Fibroblast of the conjunctiva (primary cell): ENCODE measurements at places on chromosomes 6 and 20.

- no peak for DNase-seq
Measured at GRCh38 chr6:105302617-105303128, 100.2 kb downstream of the PREP start.

- DNase-seq: no peak
Measured at GRCh38 chr20:48769069-48769983, 58.5 kb downstream of the PREX1 start.

DNA sequence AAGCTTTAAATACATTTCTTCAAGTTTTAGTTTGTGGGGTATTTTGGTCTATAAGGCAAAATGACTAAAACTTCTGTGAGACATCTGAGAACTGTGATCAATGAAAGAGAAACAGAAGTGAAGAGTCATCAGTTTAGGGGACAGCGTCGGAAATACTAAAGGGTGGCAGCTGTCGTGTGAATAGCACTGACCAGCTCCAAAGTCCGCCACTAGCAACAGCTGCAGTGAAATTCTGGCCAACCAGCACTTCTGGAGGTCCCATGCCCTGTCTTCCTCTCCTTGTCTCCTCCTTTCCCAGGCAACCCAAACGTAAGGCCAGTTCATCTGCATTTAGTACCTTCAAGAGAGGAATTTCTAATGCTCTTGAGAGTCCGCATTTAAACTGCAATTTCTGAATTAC lies 87.5 kb downstream of the DACT2 start:
- no peak for DNase-seq

- peak; percentile 91 for DNase-seq
Measured at GRCh38 chr6:150068720-150069648, at the start of gene ULBP3. Gene ULBP3, minus strand, starts transcription at chr6:150069121. Its CDS starts 55 bp downstream, at chr6:150069066.

- DNase-seq: peak; percentile 57
Measured at GRCh38 chr20:47133809-47134456, 222.6 kb downstream of the ZMYND8 start.

GRCh38 chr6:5059036-5059896 lies 25.9 kb upstream of the PPP1R3G start:
- no peak for DNase-seq

DNA sequence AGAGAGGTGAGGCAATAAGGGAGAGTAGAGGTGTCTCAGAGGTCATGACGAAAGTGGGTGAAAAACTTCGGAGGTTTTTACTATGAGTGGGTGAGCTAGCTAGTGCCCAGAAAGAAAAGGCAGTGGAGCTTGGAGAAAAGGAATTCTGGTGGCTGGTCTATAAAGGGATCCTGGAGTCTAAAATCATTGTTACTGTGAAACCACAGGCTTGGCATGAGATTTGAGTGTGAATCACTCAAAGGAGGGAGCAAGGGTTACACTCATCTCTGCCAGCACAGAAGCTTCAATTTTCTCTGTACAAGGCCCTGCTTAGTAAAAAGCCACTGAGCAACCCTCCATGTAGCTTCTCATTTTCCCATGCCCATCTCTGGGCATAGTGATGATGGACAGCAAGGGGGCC lies 47.5 kb downstream of the CD83 start:
- DNase-seq: peak; percentile 20

- DNase-seq: no peak
Measured at GRCh38 chr20:45100563-45101245, at the start of gene KCNS1. Gene KCNS1, minus strand, starts transcription at chr20:45101127. Its CDS starts 1,891 bp downstream, at chr20:45099236.

GRCh38 chr6:63553208-63553607 lies 19.1 kb upstream of the LOC128125822 start:
- DNase-seq: no peak

- no peak for DNase-seq
Measured at GRCh38 chr20:41392295-41392694, 25.7 kb upstream of the EMILIN3 start.

DNA sequence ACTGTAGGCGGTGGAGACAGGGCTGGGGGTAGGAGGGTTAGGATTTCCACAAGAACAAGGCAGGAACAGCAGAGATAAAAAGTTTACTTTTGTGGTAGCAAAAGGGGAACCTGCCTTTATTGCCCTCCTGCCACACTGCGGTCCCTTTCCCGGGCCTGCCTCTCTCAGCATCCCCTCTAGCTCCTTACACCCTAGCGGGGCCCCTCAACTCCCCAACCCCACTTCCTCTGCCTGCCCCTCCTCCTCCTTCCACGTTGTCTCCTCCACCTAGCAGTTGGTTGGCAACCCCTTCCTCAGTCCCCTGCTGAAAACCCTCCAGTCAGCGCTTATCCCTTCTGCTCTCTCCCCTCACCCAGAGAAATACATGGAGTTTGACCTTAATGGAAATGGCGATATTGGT lies 714 bp downstream of the AIF1 start:
- DNase-seq: no peak

DNA sequence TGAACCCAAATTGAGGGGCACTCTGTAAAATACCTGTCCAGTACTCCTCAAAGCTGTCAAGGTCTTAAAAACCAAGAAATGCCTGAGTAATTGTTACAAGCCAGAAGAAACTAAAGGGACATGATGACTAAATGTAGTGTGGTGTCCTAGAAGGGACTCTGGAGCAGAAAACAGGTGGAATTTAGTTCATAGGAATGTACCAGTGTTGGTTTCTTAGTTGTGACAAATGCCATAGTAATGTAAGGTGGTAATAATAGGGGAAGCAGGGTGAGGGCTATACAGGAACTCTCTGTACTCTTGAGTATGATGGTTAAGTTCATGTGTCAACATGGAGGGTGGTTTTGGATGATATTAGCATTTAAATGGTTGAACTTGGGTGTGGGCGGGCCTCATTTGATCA lies 92.3 kb downstream of the CNBD2 start:
- no peak for DNase-seq

GRCh38 chr6:142702501-142703460 lies 242.2 kb downstream of the HIVEP2 start:
- no peak for DNase-seq

DNA sequence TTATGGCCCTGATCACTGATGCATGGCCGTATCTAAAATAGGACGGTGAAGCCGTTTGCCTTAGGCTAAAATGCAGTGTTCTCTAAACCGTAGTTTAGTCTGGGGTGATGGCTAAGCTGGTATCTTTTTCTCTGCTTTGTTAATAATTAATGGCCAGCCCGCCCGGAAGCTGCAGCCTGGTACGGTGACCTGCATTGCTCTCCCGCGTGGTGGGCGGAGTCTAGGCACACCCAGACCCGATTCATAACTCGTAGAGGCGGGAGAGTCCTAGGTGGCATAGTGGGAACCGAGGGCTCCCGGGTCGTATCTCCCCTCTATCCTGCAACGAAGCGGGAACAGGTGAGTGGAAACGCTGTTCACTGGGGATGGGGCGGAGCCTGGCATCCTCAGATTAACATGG lies 5.5 kb downstream of the CDH4 start:
- DNase-seq: no peak

GRCh38 chr6:74248966-74249365 lies 553.0 kb downstream of the CD109 start:
- no peak for DNase-seq

DNA sequence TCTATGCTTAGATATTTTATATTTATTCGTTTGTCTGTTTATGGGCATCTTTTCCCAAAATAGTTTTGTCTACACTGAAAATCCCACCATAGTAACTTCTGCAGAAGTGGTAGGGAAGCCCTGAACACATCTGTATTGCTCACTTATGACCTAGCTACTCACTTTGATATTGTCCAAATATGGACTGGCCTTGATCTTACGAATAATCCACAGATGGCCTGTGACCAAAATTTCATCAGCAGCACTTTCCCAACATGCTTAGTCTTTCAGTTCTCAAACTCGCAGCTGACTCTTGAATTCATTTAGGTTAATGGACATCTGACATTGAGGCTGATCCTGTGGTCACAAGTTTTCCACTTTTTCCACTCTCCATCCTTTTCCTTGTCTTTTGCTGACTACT lies 80.8 kb upstream of the BEND3 start:
- no peak for DNase-seq

GRCh38 chr6:137661601-137662000 lies 167.4 kb upstream of the OLIG3 start:
- DNase-seq: no peak

DNA sequence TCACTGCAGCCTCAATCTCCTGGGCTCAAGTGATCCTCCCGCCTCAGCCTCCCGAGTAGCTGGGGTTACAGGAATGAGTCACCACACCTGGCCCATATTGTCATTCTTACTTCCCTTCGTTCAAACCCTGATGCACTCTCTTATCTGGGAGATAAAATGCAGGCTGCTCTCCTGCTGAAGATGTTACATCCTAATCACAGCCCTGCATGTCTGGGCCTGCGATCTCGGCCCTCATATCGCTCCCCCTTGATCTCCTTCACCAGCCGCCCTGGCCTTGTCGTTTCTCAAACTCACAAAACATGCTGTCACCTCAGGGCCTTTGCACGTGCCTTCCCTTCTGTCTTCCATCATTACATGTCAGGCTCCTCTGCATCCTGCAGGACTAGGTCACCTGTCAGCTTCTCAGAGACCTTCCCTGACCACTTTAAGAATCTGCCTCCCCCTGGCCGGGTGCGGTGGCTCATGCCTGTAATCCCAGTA lies 8.8 kb upstream of the C20orf203 start:
- no peak for DNase-seq

GRCh38 chr6:82006027-82006738 lies 241.4 kb downstream of the IBTK start:
- peak; percentile 37 for DNase-seq

DNA sequence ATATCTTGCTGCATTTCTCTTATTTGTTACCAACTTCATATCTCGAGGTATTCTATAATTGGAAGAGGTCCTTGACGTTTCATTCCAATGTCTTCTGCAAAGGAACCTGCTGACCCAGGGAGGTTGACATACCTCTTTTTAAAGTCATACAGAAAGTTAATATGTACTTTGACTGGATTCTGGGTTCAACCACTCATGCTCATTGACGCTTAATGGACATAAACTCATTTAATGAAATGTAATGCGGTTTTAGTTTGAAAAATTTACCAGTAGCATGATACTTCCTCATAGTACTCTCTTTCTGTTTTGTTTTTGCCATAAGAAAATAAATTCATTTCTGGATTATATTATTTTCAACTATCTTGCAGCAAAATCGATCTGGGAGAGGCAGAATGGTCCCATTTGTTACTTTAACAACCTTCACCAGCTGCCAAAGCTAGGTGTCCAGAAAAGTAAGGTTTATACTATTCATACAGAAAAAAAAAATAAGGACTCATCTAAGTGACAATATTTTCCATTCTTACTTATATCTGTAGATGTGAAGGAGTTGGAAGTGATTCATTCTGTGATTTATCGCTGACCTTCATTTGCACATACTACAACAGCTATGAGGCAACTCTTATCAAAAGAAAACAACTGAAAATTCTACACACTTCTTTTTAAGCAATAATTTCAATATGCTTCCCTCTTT lies 101.6 kb downstream of the ATXN1 start:
- no peak for DNase-seq

DNA sequence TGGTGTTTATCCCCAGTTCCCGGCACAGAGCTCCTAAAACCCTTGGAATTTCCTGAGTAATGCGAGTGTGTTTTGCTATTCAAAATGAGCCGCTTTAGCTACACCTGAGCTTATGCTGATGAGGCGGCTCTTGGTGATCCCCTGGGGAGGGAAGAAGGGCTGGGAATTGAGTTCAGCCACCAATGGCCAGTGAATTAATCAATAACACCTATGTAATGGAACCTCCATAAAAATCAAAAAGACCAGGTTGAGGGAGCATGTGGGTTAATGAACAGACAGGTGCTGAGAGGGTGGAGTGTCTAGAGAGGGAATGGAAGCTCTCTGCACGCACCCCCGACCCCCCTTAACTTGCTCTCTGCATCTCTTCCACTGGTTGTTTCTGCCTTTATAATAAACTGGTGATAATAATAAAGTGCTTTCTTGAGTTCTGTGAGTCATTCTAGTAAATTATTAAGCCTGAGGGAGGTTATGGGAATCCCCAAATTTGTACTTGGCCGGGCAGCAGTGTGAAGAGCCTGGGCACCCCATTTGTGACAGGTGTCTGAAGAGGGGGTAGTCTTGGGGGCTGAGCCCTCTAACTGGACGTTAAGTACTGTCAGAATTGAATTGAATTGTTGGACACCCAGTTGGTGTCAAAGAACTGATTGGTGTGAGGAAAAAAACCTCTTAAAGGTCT lies 24.6 kb upstream of the SERPINB1 start:
- no peak for DNase-seq

DNA sequence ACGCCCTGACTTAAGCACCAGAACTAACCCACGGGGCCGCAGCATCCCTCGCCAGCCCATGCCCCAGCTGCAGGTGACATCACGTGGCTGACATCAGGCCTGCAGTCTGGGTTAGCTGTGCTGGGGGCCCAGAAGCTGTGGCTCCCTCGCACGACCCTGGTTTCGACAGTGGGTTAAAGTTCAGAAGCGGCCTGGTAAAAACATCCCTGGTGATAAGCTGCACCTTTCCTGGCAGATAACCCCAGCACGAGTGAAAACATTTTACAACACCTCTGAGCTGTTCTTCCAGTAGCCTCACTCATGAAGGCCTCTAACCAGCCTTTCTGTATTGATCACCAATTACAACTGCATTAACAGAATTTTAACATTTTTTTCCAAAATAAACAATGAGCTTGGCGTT lies 136.4 kb upstream of the RREB1 start:
- DNase-seq: no peak

DNA sequence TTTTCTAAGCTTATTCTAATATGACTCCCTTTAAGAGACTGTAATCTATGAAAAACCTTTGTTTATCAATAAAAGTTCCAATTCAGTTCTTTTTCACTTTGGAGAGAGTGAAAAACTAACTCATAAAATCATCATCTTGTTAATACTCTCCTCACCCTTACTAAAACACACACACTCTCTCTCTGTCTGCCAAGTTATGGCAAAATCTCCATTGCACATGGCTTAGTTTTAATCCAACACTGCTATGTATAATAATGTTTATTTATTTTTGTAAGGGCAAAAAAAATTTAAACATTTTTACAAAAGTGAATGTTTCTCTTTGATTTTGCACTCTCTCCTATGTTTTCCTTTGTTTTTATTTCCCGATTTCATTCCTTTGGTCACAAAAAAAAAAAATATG lies 253.2 kb downstream of the BMP7 start:
- peak; percentile 9 for DNase-seq

- DNase-seq: peak; percentile 9
Measured at GRCh38 chr6:47188588-47189021, 121.1 kb downstream of the TNFRSF21 start.

DNA sequence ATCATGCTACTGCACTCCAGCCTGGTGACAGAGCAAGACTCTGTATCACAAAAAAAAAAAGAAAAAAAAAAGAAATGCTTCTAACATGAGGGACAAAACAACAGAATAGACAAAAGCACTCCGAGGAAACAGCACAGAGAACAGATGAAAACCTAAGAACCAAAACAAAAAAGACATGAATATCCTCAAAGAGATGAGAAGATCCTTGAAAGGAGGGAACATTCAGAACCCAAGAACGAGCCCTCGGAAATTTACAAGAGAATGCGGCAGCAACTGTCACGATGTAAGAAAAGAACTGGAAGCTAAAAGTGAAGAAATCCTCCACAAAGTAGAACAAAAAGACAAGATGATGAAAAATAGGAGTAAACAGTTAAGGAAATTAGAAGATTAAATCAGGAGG lies 21.2 kb downstream of the ADA start:
- no peak for DNase-seq

DNA sequence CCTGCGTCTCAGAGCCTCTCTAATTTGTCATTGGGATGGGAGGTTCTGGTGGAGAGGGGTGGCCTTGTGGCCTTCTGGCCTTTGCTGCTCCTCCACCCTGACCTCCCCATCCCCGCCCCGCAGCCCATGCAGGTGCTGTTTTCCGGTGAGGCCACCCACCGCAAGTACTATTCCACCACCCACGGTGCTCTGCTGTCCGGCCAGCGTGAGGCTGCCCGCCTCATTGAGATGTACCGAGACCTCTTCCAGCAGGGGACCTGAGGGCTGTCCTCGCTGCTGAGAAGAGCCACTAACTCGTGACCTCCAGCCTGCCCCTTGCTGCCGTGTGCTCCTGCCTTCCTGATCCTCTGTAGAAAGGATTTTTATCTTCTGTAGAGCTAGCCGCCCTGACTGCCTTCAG lies 171.8 kb upstream of the RNF24 start:
- DNase-seq: no peak
